ENCODE measurements at places on chromosomes 6 and 20.

DNA sequence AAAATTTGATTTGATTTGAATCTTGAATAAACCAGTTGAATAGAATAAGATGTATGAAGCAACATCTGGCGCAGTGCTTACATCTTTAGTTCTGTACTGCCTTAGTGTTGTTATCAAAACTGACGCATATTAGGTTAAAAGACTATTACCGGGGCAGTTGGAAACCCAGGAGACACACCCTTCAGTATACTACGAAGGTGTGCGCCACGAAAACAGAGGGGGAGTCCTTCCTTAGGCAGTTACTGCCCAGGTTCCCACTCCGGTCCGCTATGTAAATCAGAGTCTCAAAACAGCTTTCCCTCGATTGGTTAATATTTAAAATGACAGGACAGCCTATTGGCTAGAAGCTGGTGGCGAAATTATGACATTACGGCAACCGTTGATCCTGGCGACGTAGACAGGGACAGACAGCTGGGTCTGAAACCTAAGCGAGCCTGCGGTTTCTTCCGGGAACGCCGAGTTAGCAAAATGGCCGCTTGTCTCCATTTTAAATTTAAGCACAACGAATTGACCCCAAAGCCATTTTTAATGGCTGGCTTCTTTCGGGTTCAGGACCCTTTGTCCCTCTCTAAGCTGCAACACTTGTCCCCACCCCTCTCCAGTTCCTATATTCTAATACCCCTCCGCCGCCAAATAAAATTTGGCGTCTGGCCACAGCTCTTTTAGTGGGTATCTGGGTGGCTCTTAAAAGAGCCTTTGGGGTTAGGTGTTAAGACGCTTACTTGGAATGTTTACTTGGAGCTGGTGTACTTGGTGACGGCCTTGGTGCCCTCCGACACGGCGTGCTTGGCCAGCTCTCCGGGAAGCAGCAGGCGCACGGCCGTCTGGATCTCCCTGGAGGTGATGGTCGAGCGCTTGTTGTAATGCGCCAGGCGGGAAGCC is 35.8 kb downstream of the HFE start:
- DNase-seq, result peak; percentile 75

DNA sequence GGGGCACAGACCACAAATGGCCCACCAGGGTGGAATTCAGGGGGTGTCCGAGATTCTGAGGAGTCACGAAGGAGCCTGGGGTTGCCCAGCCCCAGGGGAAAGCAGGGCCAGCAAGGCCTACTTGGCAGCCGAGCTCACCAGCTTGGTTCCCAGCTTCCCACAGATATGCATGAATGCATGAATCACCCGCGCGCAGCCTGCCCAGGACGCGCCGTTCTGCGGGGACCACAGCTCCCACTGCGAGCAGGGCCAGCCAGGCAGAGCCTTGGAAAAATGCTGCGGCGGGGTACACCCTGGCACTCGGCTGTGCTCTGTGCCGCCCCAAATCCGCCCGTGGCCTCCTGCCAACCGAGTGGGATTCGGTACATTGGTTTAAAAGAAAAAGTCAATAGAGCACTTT is 211.0 kb downstream of the NFATC2 start:
- no peak for DNase-seq

DNA sequence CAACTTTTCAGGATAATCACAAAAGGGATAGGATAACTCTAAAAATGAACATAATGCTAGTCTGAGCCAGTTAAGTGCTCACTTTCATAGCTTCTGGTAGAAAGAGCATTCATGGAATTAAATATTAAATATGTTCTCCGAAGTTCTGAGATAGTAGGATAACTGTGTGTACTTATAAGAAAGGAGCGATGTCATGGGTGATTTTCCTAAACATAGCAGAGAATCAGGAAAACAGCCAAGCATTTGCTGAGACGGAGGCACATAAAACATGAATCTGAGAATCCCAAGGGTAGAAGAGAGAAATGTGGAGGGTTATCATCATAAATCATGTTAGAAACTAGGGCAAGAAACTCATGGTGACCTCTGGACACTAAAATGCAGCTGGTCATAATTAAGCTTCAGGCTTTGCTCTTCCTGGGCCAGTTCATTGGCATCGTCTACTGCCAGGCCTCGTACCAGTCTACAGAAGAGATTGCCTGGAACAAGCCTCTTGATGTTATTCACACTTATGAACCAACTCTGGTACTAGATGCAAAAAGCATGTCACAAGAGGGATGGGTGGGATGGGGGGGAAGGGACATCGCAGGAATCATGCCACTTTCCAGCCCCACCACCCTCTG is 436.6 kb downstream of the PRKN start:
- no peak for DNase-seq

DNA sequence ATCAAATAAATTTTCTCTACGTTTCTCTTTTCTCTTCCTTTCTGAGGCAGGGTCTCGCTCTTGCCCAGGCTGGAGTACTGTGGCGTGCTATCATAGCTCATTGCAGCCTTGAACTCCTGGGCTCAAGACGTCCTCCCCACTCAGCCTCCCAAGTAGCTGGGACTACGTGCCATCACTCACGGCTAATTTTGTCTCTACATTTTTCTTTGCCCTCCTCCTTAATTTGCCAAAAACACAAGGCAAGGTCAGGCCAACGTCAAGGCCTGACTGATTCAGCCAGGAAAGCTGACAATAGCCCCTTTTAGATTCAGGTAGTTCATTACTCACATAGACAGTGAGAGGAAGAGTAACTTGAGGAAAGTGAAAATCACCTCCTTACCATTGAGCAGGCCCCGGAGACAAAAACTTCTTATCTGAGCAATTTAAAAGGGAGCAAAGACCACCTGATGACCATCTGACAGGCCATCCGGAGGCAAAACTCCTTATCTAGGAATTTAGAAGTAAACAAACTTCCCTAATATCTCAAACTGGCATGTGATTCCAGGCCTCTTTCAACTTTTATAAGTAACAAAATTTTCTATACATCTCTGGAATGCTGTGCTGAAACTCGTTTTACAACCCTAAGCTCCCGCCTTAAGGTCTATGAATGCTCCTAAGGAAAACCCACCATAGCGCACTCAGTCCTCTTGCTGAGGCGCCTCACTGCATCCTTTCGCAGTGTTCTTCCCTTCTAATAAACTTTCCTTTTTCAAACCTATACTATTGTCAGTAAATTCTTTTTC is 42.1 kb upstream of the SRPK1 start:
- DNase-seq, result no peak

DNA sequence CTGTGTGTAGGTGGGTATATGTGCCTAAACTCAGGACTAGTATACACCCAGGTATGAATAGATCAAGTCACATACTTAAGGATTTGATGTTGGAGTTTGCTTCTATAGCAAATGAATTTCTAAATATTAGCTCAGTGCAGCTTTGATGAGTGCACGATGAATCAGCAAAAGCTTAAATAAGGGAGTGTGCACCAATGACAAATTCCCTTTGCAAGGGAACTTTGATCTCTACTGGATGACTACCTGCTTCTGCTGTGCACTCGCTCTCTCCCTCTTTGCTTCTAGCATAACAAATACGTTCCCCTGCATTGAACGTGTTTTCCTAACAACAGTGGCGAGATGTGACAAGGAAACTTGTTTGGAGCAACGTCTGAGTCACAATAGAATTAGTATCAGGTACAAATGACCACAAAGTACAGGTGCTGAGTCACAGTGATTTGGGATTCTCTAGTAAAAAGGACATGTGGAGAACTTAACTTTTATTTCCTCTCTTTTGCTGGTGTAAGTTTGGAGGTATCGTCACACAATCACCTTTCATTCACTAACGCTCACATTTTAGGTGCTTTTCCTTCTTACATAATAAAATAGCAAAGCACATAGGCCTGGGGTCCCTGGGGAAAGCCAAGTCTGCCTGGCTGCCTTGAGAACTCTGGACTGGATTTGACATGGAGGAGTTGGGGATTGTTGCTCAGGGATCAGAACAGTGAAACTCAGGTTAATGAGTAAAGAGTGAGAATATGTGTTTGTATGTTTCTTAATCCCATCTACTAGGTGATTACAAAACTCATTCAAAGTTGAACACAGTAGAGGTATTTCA is 49.7 kb downstream of the KLHL31 start:
- no peak for DNase-seq

DNA sequence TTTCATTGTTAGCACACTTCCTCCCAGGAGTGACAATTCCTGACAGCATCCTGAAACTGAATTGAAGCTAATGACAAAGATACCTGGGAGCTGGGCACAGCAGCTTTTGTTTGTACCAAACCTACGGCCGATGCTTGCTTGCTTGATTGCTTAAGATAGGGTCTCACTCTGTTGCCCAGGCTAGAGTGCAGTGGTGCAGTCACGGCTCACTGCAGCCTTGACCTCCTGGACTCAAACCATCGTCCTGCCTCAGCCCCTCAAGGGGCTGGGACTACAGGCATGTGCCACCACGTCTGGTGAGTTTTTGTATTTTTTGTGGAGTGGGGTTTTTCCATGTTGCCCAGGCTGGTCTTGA is 84.7 kb upstream of the SCP2D1 start:
- no peak for DNase-seq

GRCh38 chr20:48945840-48946514 is 24.5 kb downstream of the ARFGEF2 start:
- DNase-seq, result no peak

DNA sequence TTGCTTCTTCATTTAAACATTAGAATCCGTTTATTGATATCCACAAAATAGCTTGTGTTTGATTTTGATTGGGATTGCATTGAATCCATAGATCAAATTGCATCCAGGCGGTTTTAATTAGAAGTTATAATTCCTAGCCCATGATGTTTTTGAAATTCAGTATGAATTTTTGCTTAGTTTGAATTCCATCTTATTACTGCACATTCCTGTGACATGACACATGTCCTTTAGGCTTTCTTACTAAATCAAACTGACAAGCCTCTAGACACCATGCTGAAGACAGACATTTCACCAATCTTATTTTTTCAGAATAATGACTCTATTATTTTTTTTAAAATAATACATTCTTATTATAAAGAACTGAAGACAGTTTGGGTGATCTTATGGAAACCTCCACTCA is 21.4 kb upstream of the PI16 start:
- DNase-seq, result no peak

DNA sequence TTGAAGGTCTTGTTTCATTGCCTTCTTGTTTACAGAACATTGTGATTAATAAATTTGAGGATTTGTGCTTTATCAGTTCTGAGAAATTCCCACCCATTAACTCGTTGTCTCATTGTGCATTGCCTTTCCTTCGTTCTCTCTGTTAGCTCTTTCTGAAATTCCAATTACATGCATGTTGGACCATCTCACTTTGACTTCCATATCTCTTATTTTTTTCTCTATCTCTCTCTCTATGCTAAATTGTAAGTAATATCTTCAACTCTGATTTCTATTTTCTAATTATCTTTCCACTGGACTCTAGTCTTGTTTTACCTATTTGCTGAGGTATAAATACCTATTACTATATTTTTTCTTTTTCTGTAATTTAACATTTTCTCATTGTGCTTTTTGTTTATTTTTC is 92.3 kb downstream of the SHLD1 start:
- no peak for DNase-seq

DNA sequence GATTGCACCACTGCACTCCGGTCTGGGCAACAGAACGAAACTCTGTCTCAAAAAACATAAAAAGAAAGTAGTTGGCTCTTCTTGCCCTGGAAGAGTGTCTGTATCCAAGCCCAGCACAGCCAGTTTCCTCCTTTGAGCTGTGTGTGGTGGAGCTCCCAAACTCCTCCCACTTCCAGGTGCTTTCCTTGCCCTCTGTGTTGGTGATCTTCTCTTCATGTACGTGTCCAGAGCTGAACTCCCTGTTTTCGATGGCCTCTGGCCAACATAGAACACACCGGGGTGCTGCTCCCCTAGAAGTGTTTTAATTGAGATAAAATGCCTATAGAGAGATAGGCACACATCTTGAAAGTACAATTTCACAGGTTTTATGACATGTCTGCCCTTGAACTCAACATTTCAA is 16.7 kb upstream of the SGK2 start:
- no peak for DNase-seq

DNA sequence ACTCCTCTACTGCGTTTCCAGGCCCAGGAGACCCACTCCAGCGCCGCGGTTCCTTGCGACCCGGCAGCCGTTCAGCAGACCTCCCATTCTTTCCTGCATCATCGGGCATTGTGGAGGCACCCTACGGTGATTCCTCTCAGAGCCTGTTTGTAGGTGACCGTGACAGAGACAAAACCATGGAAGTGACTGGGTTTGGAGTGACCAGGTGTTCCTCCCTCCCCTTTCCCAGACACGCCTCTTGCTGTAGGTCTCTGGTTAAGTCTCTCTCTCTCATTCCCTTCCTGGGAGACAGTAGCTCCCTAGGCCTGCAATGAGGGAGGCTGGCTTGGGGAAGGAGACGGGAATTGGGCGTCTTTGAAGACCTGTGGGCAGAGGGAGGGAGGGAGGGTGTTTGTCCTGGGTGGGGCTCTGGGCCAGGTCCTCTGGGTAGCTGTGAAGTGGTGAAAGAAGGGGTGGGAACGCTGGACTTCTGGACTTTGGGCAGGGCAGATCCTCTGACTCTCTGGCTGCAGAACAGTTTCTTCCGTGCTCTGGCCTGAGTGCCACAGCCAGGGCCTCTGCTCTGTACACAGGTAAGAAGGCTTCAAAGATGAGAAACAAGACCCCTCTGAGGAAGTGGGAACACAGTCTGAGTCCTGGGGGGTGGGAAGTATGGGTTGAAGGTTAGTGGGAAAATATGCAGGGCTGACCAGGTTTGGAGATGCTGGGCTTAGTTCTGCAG is 763 bp downstream of the KLC4 start:
- no peak for DNase-seq

- peak; percentile 29 for DNase-seq
Observed at GRCh38 chr6:154842833-154843232, 109.6 kb downstream of the SCAF8 start.

DNA sequence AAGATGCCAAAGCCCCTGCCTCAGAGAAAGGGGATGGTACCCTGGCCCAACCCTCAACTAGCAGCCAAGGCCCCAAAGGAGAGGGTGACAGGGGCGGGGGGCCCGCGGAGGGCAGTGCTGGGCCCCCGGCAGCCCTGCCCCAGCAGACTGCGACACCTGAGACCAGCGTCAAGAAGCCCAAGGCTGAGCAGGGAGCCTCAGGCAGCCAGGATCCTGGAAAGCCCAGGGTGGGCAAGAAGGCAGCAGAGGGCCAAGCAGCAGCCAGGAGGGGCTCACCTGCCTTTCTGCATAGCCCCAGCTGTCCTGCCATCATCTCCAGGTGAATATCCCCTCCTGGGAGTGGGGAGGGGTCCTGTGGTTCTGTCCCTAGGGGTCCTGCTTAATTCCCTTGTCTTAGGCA is 1.1 kb downstream of the MYLK2 start:
- DNase-seq, result no peak

- DNase-seq, result peak; percentile 24
Observed at GRCh38 chr6:83518816-83519480, 6.6 kb downstream of the PRSS35 start.

DNA sequence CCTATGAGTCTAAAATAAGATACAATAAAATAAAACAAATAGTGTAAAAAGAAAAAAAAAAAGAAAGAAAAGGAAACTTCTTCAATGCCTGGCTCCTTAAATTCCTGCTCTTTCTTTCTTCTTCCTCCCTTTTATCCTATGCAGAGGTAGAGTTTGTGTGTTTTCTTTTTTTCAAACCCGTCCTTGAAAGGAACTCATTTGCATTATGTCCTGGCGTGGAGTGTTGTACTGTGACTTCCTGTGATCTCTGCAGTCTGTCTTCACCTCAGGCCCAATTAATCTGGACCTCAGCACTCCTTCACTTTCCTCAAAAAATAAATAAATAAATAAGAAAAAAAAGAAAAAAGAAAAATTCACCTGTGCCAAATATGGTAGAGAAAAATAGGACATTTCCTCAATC is 541.9 kb upstream of the SPTLC3 start:
- no peak for DNase-seq

All from D341Med (cell line).